ENCODE measurements at places on chromosomes 11 and 22. TPM values are rescaled to one million over a fixed set of nuclear protein-coding genes. Genes with fewer than 3 reads are reported as not detected.
A peak's percentile ranks its signal among the peaks of the same experiment; 100 is the strongest.

The PTGDR2 gene
- total RNA-seq, result not detected

The MAPK12 gene
- total RNA-seq, result 8.9 TPM

The ASPHD2 gene
- 0.33 TPM for total RNA-seq

The MRE11 gene
- 6.7 TPM for total RNA-seq

The MYO7A gene
- 2.9 TPM for total RNA-seq

The CFL1 gene
- 732 TPM for total RNA-seq

The UEVLD gene
- total RNA-seq, result 16.8 TPM

The CTSW gene
- total RNA-seq, result 2.1 TPM

The UQCR10 gene
- total RNA-seq, result 63.9 TPM

The PHF21A gene
- 36.5 TPM for total RNA-seq

The OR5F1 gene
- not detected for total RNA-seq

The NRGN gene
- total RNA-seq, result 77.6 TPM

The GLB1L2 gene
- total RNA-seq, result 3.4 TPM

The FAM181B gene
- total RNA-seq, result not detected

The TIRAP gene
- total RNA-seq, result 9.9 TPM

The MLC1 gene
- total RNA-seq, result 0.78 TPM

- DNase-seq, result no peak
Measured at GRCh38 chr22:47627556-47628253, 865.3 kb downstream of the TBC1D22A start.

- DNase-seq, result no peak
Measured at GRCh38 chr11:120525261-120526171, 14.0 kb downstream of the GRIK4 start.

DNA sequence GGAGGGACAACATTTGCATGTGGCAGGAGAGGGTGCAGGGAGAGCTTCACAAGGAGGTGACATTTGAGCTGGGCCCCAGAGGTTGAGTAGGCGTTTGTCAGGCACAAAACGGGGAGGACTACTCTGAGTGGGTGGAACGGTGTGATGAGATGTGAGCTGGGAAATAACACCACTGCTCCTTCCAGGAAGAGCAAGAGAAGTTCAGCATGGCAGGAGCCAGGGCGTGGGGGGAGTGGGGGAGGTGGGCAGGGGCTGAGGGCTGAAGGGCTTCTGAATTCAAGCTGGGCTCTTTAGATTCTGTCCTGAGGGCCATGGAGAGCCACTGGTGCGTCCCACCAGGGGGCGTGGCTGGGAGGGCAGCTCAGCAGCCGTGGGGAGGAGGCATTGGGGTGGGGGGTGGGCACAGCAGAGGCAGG is 54.2 kb downstream of the OTOG start:
- DNase-seq, result no peak

DNA sequence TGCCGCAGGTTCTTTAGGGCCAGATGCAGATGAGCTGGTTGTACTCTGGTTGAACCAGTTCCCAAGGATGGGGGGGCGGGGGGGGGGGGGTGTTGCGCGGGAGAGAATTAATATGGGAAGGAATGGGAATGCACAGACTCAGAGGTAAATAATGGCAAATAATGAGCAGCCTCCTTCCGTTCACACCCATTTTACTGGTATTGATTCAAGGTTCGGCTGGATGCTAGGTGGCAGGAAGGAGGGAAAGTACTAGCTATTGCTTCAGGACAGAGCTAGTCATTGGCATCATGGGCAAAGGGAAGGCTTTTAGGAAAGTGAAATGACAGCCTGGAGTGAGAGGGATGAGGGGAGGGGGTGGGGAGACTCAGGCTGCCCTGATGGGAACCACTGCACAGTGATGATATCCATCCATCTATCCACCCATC is at the start of gene VSTM5:
Gene VSTM5, minus strand, starts transcription at position 25 of the 425 bp plus-strand sequence. CDS start 116 bp downstream, outside the sequence.
- DNase-seq, result no peak

GRCh38 chr11:3080104-3080503 is 22.9 kb upstream of the CARS1 start:
- DNase-seq, result no peak

- peak; percentile 36 for DNase-seq
Measured at GRCh38 chr11:134207538-134208239, 16.1 kb downstream of the NCAPD3 start.

DNA sequence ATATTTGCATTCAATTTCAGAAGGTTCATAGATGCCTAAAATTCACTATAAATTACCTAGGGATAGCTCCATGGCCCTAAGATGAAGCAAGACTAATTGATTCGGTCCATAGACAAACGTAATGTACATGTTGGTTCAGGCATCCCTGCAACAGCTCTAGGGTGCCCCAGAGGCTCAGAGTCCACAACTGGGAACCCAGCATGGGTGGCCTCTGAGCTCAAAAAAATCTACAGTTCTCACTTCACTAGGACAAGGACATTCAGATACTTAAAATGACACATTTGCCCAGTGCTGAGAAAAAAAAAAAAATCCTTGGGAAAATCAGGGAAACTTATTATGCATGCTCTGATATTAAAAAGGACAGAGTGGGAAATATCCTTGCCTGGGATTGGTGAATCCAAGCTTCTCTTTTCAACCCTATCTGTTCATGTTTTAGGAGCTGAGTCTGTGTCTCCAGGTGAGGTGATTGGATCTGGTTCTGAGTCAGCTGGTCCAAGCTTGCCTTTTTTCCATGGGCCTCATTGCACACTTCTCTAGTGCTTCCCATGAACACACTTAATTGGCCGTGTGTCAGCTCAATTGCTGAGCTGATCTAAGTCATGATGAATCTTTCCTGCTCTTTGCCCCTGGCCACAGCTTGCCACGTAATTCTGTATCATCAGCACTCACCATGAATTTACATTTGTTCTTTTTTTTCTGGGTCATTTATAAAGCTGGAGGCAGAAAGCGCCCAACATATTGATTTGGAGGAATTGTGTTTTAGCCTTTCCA is 116.3 kb upstream of the RCN1 start:
- DNase-seq, result no peak

DNA sequence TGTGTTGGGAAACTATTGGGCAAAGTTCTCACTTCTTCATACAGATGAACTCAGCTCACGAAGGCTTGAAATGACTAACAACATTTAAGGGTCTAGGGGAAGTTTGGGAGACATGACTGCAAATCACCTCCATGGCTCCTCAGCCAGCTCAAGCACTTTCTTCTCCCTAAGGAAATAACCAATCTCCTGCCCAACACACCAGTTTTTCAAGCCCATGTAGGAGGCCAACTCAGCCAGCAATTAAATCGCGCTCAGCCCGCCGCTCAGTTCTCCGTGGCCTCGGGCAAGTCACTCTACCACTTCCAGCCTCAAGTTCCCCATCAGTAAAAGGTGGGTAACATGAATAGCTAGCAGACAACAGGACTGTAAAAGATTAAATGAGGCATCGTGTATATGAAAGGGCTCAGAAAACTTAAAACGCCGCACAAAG is 796 bp downstream of the POLDIP3 start:
- DNase-seq, result no peak

DNA sequence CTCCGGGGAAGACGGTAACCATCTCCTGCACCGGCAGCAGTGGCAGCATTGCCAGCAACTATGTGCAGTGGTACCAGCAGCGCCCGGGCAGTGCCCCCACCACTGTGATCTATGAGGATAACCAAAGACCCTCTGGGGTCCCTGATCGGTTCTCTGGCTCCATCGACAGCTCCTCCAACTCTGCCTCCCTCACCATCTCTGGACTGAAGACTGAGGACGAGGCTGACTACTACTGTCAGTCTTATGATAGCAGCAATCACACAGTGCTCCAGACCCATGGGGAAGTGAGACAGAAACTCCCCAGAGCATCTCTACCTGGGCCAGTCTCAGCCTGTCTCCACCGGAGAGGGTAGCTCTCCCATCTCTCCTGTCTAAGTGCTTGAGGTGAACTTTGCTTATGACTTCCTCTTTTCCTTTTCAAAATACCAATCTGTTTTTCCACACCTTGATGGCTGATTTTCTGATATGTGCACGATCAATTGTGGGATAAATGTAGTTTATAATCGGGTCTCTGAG is 48.5 kb upstream of the VPREB1 start:
- no peak for DNase-seq

GRCh38 chr11:117997823-117998579 is 11.8 kb downstream of the IL10RA start:
- DNase-seq, result no peak

GRCh38 chr22:25651332-25652085 is 87.0 kb downstream of the GRK3 start:
- no peak for DNase-seq

DNA sequence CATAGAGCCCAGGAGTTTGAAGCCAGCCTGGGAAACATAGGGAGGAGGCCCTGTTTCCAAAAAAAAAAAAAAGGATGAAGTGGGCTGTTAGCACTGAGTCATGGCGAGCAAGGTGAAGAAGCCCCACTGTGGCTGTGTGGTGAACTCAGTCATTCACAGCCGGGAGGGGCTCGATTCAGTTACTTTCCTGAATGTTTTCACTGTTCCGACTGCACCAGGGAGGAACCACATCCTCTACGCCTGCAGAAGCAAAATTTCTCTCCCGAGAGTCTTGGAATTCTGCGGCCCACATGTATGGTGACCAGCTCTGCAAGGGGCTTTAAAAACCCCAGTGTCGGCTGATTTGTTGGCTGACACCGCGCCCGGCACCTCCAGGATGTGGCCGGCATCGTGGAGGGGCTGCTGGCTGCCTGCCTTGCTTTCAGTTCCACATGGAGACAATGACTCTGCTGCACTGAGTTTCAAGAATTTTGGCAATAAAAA is 27.8 kb upstream of the GRAMD4 start:
- DNase-seq, result peak; percentile 63

GRCh38 chr11:8634498-8634897 is 40.5 kb upstream of the STK33 start:
- DNase-seq, result no peak

- DNase-seq, result no peak
Measured at GRCh38 chr11:73249853-73250783, 22.0 kb upstream of the P2RY6 start.

DNA sequence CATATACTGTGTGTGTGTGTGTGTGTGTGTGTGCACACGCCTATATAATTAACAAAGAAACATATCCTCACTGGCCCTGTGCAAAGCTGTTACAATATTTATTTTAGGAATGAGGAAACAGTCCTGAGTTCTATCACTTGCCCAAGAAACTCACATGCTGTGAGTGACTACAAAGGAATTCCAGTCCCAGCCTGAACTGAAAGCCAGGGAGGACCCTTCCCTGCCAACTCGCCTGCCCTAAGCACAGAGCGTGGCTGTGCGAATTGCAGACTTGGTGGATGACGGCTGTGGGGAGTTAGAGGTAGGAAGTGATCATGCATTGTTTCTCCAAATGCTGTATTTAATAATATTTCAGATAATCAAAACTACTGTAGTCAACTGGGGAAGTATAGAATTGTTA is 26.4 kb upstream of the CD5 start:
- no peak for DNase-seq

DNA sequence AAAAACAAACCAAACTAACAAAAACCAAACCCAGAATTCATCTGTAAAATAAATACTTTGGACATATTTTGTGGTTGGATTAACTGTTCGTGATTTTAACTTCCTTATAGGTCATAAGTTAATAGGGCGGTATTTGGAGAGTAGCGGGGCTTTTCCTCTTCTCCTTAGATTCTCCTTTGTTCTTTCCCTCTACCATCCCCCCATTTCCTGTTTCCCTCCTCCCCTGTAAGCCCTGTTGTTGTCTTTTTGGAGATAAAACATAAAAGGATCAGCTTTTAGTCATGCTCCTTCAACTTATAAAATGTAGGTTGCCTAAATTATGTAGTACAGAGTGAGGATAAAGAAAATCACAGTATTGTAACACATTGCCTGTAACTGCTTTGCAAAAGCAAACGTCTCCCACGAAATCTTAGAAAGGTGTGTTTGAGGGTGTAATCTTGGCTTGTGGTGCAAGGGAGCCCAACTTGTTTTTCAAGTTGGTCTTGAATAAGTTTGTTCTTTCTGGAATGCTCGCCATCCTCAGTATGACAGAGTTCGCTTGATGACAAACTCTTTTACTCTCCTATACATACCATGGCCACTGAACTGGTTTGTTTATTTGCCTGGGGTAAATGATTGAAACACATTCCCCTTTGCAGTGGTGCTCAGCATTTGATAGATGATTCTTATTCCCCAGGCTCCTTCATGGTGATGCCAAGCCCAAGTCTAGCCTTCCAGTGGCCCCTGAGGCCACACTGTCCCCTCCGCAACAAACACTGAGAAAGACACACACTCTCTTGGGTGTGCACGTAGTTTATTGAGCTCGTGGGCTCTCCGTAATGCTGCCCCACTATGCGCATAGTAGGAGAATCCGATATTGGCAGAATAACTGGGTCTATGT is 49.4 kb downstream of the TEAD1 start:
- DNase-seq, result peak; percentile 45

DNA sequence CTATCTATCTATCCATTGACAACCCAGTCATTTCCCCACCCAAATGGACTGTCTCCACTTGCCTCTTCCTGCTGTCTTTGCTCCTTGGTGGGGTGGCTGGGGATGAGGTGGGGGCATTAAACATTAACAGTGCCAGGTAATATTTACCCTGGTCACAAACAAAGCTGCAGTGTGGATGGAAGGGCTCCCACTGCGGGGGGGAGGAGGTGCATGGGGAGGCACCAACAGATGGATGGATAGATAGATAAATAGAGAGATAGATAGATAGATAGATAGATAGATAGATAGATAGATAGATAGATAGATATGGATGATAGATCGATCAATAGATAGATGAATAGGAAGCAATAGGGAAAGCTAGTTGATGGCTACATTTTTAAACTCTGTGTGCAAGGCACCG is 2.3 kb upstream of the FXYD2 start:
- DNase-seq, result no peak

DNA sequence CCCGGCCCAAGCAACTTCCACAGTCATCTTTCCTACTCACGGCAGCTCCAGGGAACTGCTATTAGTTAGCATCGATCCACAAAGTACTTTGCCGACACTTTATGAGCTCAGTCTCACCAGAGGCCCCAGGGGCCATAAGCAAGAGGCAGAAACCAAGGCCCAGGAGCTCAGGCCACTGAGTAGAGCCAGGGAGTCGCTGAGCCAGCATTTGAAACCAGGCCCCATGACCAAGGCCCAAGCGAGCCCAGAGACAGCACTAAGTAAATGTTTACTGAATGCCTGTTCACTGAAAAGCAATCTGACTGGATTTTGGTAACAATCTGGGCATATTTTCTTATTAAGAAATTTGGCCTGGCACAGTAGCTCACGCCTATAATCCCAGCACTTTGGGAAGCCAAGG is 43.3 kb downstream of the ARRB1 start:
- DNase-seq, result peak; percentile 42

DNA sequence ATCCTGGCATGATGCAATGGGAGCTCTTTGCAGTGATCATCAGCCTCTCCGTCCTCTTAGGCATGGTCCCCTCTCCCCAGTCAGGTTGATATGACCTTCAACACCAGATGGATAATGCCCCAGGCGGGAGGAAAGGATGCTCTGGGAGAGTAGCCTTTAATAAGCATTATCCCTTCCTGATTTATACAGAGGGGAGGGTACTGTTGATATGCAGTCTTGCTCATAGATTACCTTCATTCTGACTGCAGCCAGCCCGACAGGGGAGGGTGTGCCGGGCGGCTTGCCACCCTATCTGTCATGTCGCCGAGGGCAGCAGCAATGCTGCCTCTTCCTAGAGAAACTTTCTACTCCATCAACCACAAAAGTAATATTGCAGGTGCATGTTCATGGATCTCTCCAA is 497.4 kb downstream of the OPCML start:
- DNase-seq, result peak; percentile 32
